Dermis blood vessel endothelial cell (primary cell): ENCODE measurements at places on chromosomes 12 and 14.

DNA sequence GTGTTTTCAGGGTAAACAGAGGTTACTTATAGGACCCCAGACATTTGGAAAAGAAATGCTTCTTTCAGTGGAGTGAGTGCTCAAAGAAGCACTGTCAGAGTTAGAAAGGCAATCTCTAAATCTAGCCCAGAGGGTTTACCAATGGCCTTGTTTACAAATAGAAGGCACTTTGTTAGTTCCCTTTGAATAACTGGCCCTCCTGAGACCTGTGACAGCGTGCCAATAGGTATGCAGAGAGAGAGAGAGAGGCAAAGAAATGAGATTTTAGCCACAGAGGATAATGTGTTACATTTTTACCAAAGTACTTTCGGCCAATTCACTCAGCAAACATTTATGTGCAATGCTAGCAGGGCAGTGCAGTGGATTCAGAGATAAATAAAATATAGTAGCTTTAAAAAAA is 41.9 kb downstream of the TPH2 start:
- no peak for DNase-seq

DNA sequence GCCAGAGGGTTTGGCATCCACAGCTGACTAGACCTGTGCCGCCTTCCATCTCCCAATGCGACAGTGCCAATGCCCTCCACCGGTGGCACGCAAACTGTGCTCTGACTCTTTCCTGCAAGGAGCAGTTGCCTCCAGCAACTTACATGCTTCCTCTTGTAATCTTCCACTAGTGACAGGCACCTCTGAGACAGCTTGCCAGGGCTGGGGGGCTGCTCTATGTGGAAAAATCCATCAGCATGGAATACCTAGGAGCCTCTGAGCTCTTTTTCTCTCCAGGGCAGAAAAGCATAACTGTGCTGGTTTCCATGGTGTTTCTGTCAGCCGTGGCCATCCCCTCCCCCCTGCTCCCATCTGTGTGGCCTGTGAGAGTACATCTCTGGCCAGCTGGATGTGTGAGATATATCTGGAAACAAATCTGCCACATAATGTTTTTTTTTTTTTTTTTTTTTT is 110.6 kb downstream of the MYRFL start:
- no peak for DNase-seq

- DNase-seq, result no peak
These were observed 1.3 kb downstream of the GPR65 start for GRCh38 chr14:88005978-88006851.

DNA sequence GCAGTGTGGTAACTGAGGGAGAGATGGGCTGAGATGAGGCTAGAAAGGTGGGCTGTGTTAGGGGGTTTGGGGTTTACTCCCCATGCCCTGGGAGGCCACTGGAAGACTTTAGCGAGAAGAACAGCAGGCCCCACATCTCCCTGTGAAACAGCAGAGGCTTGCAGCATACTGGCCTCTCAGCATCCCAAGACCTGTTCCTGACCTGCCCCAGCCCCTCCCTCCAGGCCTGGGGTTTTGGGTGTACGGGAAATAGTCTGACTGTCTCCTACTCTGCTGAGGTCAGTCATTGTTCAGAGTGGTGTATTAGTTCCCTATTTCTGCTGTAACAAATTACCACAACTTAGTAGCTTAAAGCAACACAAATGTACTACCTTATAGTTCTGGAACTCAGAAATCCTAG is 103.5 kb upstream of the HIF1A start:
- DNase-seq, result no peak

DNA sequence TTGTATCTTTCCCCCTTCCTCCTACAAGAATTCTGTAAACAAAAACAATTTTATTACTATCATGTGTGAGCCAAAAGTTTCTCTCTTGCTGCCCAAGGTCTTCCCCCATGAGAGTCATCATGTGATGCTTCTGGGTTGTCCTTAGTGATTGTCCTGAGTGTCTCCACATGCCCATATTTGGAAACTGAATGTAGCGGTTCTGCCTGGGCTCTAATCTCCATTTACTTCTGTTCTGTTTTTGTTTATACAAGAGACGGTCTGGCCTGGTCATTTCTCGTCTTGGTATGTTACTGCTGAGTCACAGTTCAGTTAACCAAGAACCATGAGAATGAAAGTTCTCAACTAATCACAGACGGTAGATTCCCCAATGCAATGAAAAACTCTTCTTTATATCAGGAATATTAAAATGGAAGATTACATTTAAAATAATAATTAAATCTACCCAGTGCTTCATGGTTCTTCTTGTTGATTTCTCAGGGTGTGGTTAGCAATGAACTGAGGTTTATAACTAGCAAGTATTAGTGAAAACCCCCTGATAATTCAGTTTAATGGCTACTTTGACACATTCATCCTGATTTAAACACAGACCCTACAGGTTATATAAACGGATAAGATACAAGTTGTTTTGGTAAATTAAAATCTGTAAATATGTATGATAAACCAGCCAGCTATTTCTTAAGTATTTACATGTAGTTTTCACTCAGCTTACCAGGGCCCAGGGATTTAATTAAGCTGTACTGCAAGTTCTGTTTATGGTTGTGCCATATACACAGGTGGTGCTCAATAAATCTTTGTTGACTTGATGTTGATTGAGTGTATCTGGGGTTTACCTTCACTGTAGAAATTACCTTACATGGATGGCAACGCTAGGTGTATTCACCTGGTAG is 81.1 kb downstream of the PELI2 start:
- DNase-seq, result peak; percentile 93

DNA sequence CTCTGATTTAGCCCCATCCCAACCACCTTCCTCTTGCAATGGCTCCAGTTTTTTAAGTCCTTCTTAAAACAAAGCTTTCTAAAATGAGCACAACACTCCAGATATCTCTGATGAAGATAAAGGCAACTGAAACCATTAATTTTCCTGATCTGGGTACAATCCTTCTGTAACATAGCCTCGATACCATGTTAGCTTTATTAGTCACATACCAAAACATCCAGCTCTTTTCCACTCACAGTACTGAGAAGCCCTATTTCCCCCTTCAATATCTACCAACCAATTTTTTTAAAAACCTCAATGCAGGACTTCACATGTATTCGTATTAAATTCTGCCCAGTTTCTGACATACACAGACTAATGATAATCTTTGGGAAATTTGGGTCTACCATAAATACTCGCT is 105.9 kb downstream of the MED13L start:
- DNase-seq, result peak; percentile 37

- peak; percentile 80 for DNase-seq
These were observed 59.4 kb downstream of the ZNF664 start for GRCh38 chr12:124032265-124032886.
